ENCODE measurements at places on chromosomes 1 and 21. TPM values are rescaled to one million over a fixed set of nuclear protein-coding genes. Genes with fewer than 3 reads are reported as not detected.

The LINGO4 gene
- 4.0 TPM for total RNA-seq

DNA sequence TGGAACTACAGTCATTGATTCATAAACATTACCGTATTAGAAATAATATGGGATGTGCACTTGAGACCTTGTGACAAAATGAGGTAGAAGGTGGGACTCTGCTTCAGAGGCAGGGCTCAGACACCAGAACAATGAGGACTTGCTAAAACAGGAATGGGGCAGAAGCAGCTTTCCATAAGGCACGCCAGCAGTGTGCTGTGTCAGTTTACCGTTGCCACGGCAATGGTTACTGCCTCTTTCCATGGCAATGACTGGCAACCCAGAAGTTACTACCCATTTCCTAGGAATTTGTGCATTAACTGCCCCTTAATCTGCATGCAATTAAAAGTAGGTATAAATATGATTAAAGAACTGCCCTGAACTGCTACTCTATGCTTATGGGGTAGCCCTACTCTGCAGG lies 169.0 kb downstream of the CHRM3 start:
- no peaks in the 10 kb centered on the region for H3K36me3 ChIP-seq
- ATAC-seq = no peak

GRCh38 chr1:14924455-14925331 lies 228.9 kb upstream of the TMEM51 start:
- H3K36me3 ChIP-seq = no peaks in the 10 kb centered on the region
- peak; percentile 19 for ATAC-seq
- H3K4me1 ChIP-seq = no peaks in the 10 kb centered on the region
- no peak overlapping the region for H3K27ac ChIP-seq

GRCh38 chr1:33876970-33877650 lies 13.2 kb downstream of the HMGB4 start:
- peaks cover 18% of the 10 kb centered on the region for H3K27me3 ChIP-seq
- no peaks in the 10 kb centered on the region for H3K4me1 ChIP-seq
- H3K27ac ChIP-seq = no peak overlapping the region
- ATAC-seq = no peak
- H3K36me3 ChIP-seq = no peaks in the 10 kb centered on the region
- H3K4me3 ChIP-seq = no peak overlapping the region

The ILDR2 gene
- 5.0 TPM for total RNA-seq

The CR1L gene
- total RNA-seq = not detected

The GJB3 gene
- not detected for total RNA-seq

GRCh38 chr1:74790453-74790852 lies 57.5 kb downstream of the TYW3 start:
- no peaks in the 10 kb centered on the region for H3K4me1 ChIP-seq
- H3K27me3 ChIP-seq = peaks cover 6% of the 10 kb centered on the region
- H3K4me3 ChIP-seq = no peak overlapping the region
- no peaks in the 10 kb centered on the region for H3K36me3 ChIP-seq
- no peak overlapping the region for H3K27ac ChIP-seq
- ATAC-seq = no peak

The ITSN1 gene
- 4.3 TPM for total RNA-seq

DNA sequence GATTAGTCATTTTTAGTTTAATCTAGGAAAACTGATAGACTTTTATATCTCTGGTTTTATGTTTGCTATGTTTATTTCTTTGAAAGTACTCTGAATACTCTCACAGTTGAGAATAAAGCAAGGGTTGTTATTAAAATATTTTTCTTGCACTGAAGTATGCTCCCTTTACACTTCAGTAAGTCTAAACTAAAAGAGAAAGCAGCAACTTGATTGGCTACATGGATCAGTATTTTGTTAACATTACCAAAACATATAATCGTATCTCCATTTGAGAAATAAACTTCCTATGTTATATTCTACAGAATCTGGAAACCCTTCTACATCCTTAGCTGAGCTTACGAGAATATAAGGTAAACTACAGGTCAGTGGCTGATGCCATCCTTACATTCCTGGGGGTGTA lies 149.5 kb upstream of the HP1BP3 start:
- H3K36me3 ChIP-seq = peaks cover 16% of the 10 kb centered on the region
- no peak for ATAC-seq
- no peaks in the 10 kb centered on the region for H3K27me3 ChIP-seq
- peaks cover 25% of the 10 kb centered on the region for H3K4me1 ChIP-seq
- H3K27ac ChIP-seq = no peak overlapping the region
- no peak overlapping the region for H3K4me3 ChIP-seq

DNA sequence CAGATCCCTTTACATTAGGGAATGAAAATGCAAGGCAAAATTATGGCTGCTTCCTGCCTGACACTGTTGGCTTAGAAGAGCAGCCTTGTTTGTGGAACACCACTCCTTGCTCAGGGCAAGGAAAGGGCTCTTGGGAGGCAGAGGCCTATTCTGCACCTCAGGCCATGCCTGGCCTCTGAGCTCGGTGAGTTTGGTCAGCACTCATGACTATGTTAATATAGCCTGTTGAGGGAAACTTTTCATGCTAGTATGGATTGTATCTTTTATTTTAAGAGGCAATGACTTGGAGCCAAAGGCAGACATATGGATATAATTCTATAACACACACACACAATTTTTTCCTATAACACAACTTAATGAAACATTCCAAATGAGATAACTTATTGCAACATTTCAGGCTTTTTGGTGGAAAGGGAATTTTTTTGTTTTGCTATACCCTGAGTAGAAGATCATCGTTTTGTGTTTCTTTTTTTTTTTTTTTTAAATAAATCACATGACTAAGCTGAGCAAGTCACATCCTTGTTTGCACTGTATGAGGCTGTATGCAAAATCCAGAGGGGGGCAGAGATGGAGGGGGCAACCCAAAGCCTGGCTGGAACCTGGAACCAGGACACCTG lies 5.6 kb upstream of the YRDC start:
- no peak overlapping the region for H3K27ac ChIP-seq
- peaks cover 5% of the 10 kb centered on the region for H3K4me1 ChIP-seq
- peaks cover 59% of the 10 kb centered on the region for H3K36me3 ChIP-seq
- H3K4me3 ChIP-seq = no peak overlapping the region

DNA sequence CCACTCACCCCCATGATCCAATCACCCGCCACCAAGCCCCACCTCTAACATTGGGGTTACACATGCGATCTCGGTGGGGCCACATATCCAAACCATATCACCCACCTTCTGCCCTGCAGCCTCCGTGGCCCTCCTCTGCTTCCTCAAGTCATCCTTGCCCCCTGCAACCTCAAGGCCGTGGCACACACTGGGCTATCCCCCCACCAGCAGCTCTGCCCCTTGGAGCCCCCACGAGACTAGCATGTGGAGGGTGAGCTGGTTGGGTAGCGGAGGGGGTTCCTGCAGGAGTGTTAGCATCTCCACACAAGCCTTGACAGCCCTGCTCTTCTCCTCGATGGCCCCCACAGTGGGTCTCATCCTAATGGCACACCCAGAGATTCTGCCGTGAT lies 100.8 kb downstream of the TOMM20 start:
- H3K36me3 ChIP-seq = no peaks in the 10 kb centered on the region
- no peaks in the 10 kb centered on the region for H3K27me3 ChIP-seq
- ATAC-seq = no peak
- H3K4me1 ChIP-seq = peaks cover 11% of the 10 kb centered on the region
- H3K27ac ChIP-seq = no peak overlapping the region
- no peak overlapping the region for H3K4me3 ChIP-seq

DNA sequence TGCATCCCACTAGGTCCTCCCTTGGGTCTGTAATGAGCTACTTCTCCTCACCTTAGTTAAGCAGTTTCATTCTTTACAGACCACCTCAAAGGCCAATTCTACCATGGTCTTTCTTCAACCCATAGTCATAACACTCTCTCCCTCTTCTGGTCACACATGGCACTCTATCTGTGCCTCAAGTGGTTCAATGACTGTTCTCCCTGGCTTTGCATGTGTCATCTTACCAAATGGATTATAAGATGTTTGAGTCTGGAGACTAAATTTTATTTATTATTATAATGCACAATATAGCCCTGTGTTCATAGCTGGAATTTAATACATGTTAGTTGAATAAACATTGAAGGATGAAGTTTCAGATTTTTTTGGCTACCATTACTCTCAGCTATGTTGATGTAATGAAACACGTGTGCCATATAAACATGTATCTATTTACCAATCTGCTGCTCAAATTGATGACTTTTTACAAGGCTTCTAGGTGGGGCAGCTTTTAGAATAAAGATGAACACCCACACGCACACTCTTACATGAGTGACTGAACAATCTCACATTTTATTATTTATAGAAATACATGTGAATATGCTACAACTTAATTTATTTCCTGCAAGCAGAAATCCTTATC lies 102.1 kb downstream of the RUNX1 start:
- peak overlapping the region; percentile 83 for H3K4me3 ChIP-seq
- H3K27me3 ChIP-seq = no peaks in the 10 kb centered on the region
- peak; percentile 60 for ATAC-seq
- peaks cover 54% of the 10 kb centered on the region for H3K4me1 ChIP-seq
- peak overlapping the region; percentile 99 for H3K27ac ChIP-seq

The FAM163A gene
- not detected for total RNA-seq

The ACTN2 gene
- total RNA-seq = 0.19 TPM

DNA sequence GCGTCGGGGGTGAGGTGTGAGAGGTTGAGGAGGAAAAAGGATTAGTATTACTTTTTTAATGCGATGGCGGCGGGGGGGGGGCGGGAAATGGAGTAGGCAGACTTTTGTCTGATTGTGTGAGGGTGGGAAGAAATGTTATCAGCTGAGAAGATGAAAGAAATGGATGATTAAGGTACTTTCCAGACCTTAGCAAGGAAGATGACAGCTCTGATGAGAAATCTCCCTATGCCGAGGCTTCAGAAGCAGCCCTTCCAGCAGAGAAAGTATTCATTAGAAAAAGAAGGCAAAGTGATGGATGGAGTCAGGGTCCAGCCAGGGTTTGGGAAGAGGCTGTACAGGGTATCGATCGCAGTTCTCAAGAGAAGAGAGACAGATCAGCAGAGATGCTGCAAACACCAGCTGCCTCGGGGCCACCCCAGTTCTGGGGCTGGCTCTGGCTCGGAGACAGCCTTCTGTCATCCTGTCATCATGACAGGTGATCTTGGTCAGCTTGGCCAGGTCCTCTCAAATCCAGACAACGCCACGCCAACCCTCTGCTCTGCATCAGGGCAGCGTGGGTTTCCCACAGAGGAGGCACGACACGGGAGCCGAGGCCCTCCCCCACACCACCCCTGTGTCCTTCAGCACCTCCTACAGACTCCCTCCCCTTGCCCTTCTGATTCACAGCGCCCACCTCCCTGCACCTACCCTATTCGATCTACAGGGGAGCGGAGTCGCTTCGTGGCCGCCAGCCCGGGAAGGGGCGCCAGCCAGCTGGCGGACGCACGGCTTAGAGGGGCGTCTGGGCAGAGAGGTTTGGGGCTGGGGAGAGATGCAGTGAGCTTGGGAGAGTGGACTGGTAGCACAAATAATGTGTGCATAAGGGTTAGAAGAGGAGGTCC lies 674 bp upstream of the ATXN7L2 start:
- H3K27me3 ChIP-seq = no peaks in the 10 kb centered on the region
- H3K4me3 ChIP-seq = peak overlapping the region; percentile 91
- ATAC-seq = peak; percentile 51
- peaks cover 17% of the 10 kb centered on the region for H3K36me3 ChIP-seq
- peak overlapping the region; percentile 92 for H3K27ac ChIP-seq

The COL11A1 gene
- not detected for total RNA-seq

GRCh38 chr21:34243562-34243961 lies 120.2 kb upstream of the KCNE2 start:
- peaks cover 3% of the 10 kb centered on the region for H3K27me3 ChIP-seq
- no peak overlapping the region for H3K4me3 ChIP-seq
- ATAC-seq = peak; percentile 49
- H3K4me1 ChIP-seq = no peaks in the 10 kb centered on the region
- peak overlapping the region; percentile 73 for H3K27ac ChIP-seq

The CCDC185 gene
- total RNA-seq = not detected
